ENCODE measurements at places on chromosomes 6 and 20.

DNA sequence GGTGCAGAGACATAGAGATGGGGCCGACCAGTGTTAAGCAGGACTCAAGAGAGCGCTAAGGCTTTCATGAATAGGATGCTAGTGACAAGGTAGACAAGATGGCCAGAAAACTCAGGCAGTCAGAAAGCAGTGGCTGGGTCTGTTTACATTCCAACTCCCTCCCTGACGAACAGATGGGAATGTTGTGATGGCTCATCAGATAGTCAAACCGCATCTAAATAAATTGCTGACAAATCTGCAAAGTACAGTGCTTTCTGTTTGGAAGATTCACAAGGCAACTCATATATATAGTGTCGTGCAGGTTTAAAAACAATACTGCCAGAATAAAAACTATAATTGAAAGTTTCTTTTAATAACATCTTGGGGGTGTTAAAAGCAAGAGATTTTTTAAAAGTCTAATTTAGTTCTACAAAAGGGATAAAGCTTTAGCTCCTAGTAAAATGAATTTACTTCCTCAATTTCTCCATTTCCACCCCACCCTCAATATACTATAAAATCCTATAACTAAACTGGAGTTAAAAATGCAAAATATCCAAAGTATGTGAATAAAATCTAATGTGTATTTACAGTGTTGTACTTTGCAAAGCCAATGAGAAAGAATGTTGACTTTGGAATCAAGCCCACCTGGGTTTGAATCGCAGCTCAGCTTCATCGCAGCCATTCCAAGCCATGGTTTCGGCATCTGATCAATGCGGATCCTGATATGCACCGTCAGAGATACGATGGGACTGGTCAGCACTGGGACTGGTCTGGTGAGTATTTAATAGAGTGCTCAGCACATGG lies 247.3 kb upstream of the PDE10A start:
- DNase-seq = no peak

- DNase-seq = no peak
These were observed 79.5 kb downstream of the PTPRA start for GRCh38 chr20:2952766-2953165.

- no peak for DNase-seq
These were observed 63.4 kb downstream of the VEGFA start for GRCh38 chr6:43833223-43833995.

- DNase-seq = no peak
These were observed 31.7 kb downstream of the BEND6 start for GRCh38 chr6:56986611-56987010.

DNA sequence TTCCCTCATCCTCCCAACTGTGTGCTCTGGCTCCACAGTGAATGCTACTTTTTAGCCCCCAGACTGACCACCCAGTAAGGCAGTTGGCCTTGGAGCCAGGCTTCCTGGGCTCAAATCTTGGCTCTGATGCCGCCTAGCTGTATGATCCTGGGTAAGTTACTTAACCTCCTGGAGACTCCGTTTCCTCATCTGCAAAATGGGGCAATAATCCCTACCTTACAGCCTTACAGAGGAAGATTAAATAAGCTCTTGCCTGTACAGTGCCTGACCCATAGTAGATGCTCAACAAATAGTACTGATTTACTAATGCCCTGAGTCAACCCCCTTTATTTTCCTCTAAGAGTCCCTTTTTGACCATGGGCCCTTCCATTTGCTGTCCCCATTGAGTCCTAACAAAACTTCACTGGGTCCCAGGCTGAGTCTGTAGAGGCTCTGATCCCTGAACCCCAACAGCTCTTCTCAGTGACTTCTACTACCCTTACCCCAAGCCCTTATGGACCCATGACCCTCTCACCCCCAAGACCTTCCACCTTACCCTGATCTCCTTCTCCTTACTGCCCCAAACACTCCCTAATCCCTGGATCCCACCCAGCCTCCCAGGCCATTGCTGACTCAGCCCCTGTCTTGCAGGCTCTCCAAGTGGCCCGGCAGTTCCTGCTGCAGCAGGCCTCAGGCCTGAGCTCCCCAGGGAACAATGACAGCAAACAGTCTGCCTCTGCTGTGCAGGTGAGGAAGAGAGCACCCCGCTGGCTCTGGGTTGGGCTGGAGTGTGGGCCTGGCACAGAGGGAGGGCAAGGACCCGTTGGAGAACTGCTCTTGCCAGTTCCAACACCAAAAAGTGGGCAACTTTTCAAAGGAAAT lies 31.4 kb downstream of the FOXP4 start:
- no peak for DNase-seq

DNA sequence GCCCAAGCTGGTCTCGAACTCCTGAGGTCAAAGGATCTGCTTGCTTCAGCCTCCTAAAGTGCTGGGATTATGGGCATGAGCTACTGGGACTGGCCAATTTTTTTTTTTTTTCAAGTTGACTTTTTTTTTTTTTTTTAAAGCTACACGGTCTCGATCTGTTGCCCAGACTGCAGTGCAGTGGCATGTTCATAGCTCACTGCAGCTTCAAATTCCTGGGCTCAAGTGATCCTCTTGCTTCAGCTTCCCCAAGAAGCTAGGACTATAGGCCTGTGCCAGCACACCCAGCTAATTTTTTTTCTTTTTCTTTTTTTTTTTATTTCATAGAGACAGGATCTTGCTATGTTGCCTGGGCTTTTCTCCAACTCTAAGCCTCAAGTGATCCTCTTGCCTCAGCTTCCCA lies 59.5 kb downstream of the NCOA3 start:
- DNase-seq = no peak

DNA sequence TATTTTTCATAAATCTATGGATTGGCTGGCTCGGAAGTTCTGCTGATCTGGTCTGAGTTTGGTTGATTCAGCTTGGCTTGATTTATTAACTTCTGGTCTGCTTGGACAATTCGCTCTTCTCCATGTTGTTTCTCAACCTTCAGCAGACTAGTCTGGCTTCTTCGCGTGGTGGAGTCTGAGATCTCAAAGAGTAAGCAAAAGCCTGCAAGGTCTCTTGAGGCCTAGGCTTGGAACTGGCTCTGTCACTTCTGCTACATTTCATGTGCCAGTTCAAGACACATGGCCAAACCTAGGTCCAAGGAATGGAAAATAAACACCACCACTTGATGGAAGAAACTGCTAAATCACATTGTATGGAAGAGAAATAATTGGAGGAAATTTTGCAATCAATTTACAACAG lies 115.1 kb upstream of the JAG1 start:
- DNase-seq = no peak

DNA sequence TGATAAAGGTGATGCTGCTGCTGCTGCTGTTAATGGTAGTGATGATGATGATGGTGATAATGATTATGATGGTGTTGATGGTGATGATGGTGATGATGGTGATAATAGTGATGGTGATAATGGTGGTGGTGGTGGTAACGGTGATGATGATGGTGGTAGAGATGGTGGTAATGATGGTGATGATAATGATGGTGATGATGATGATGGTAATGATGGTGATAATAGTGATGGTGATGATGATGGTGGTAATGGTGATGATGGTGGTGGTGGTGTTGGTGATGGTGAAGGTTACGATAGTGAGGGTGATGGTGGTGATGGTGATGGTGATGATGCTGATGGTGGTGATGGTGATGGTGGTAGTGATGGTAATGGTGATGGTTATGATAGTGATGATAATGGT lies 132.3 kb downstream of the TFAP2C start:
- no peak for DNase-seq

DNA sequence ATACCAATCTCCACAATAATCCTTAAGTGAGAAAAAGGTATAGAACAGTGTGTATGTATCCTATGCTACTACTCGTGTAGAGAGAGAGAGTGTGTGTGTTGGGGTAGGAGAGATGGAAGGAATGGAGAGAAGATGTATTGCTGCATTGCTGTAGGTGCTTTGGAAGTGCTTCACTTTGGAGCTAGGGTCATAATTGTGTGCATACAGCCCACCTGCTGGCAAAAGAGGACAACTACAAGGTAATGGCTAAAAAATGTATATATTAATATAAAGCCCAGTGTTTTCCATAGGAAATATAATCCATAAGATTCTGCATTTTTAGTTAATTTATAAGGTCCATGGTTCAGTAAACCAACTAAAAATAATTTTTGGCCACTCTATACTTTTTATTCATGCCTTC lies 36.1 kb downstream of the SERAC1 start:
- no peak for DNase-seq

GRCh38 chr6:63316113-63316512 lies 3.7 kb downstream of the LGSN start:
- DNase-seq = no peak

GRCh38 chr6:146071781-146072180 lies 42.9 kb downstream of the GRM1 start:
- no peak for DNase-seq

GRCh38 chr6:152636609-152637295 lies 410 bp downstream of the SYNE1 start:
- no peak for DNase-seq

DNA sequence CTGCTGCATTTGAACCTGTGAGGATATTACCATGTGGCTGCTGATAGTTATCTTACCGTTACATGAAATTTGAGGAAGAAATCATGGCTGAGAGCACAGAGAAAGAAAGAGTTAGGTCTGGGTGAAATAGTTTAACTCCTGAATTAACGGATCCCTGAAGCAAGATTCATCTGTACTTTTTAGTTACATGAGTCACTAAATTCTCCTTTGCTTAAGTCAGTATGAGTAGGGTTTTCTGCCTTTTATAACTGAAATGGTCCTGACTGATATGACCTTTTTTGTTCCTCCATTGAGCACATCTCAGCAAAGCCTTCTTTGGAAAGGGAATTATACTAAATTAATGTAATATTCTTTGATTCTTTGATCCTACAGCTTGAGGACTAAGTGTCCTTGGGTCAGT lies 333.3 kb upstream of the ZFP64 start:
- DNase-seq = no peak

GRCh38 chr20:53595018-53595378 lies 1.4 kb upstream of the ZNF217 start:
- DNase-seq = no peak

DNA sequence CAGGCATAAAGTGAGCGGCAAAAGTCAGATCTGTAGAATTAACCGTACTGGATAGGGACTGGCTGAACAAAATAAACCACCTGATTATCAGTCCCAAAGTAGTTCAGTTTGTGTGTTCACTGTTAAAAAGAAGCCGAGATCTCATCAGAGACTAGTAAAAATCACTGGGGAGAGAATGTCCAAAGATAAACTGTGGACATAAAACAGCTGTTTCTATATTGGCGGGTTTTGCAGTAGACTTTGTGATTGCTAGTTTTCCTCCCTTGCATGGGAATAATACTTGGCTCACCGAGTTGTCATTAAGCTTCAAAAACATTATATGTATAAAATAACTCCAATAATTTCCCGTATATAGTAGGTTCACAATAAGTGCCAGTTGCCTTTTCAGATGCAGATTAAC lies 114.2 kb upstream of the ID4 start:
- DNase-seq = no peak

GRCh38 chr6:41062056-41062455 lies 9.1 kb downstream of the APOBEC2 start:
- DNase-seq = no peak

DNA sequence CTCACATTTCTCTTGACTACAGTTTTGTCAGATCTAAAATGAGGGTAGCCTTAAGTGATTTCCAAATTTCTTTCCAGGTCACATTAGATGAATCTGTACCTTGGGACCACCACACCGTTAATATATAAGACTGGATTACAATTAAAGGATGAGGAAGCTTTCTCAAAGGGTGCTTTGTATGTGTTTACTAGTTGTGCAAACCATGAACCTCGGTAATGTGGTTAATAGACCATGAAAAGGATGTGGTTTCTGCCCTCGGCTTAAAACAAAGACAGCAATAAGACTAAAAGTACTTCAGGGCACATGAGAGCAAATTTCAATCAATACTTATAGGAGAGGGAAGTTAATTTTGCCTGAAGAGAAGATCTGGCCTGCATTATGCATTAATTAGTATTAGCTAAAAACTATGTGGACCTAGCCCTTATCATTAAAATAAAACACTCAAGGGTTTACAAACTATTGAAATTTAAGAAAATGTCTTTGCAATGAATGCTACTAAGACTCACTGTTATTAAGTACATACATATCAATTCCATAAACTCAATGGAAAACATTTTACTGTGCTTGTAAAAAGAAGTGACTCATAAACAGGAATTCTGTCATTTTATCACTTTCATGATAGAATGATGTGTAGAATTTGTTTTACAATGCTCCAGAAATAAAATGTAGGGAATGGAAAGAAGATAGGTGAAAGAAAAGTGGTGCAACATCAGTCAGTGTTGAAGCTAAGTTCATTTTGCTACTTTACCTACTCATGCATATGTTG lies 936 bp upstream of the TMX4 start:
- no peak for DNase-seq

DNA sequence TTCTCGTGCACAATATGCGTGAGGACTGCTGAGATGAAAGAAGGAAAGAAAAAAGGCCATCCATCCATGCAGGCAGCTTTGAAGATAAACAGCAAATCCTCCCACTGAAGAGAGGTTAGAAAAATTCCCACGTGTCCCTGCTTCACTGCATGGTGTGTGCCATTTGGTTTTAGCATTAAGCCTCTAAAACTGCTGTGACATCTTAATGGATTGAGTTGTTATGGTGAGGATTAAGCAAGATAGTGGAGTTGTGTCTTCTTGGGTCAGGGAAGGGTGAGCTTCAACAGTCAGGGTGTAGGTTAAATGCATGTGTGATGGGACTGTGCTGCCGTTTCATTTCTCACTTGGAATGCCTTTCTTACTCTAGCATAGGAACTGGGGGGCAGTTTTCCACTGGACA lies 50.5 kb downstream of the ZNF831 start:
- DNase-seq = no peak

DNA sequence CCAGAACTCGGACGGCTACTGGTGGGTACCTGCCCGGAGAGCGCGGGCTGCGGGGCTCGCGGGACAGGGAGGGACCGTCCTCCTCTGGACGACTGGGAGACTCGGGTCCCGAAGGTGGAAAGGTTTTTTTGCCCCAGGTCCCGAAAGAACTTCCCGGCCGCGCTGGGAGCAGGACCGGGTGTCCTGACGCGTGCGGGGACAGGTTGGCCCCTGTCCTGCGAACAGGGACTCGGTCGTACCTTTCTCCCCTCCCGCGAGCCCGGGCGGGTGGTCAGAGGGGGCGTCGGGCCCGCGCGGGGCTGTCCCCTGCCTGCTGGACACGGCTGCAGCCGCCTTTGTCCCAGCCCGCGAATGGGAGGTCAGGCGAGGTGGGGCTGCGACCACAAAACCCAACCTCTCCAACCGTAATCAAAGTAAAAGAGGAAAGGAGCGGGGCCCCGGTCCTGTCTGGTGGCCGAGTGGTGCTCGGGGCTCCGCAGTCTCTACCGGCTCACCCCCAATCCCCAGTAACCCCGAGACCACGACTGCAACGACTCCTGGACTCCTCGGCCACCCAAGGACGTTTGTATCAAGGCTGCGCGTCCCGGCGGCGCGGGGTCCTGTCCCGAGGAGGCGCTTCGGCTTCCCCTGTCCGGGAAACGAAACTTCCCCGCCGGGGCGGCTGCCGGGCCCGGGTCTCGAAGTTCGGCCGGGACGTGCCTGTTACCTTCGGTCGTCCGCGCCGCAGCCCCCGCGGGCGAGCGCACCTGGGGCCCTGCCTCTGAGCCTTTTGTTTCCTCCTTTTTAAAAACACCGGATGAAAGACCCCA lies 798 bp downstream of the DSP start:
- no peak for DNase-seq

Measured in activated CD4-positive, alpha-beta T cell treated with anti-CD3 and anti-CD28 coated beads for 4 hours (primary cell).